ENCODE measurements at places on chromosomes 11 and 22.

DNA sequence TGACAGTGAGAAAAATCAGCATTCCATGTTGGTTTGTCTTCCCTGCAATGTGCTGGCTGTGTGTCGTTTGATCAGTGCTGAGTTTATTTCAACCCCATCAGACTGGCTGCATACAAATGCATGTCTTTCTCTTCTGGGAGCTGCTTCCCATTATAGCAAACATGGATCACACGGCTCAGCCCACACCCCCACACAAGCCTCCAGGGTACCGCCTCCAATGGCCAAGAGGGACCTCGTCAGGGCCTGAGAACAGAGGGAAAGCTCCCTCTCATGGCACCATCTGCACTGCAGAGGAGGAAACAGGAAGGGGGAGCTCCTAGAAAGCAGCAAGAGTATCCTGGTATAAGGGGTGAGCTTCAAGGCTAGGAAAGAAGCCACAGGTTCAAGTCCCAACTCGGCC is 214.2 kb downstream of the LARGE1 start:
- no peak for DNase-seq

GRCh38 chr11:103744496-103745153 is 291.8 kb upstream of the DDI1 start:
- DNase-seq, result no peak

DNA sequence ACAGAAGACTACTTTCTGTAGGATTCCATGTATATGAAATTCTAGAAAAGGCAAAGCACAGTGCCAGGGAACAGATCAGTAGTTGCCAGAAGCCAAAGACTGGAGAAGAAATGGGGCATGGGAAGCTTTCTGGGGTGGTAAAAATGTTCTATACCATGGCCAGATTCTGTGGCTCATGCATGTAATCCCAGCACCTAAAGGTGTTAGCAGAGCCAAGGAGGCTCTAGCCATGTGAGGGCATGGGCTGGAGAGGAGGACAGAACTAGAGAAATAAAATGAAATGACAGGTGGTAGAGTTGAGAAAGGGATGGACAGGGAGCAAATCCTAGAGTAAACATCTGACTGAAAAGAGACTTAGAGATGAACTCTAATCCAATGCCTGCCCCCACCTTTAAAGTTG is 26.9 kb upstream of the HMGXB4 start:
- no peak for DNase-seq

DNA sequence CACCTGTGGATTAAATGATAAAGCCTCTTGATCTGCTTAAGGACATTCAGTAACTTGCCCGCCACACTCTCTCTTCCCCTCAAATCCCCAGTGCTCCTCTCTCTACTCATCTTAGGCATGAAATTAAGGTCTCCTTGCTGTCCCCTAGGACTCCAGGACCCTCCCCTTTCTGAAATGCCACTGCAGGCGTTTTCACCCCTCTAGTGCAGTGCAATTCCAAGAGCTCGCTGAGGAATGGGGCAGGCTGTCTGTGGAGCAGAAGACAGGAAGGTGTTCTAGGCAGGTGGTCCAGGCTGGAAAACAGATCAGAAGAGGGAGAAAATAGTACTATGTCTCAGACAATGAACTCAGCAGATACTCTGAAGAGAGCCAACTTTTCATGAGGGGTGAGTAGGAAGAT is 55.8 kb upstream of the ARHGAP42 start:
- no peak for DNase-seq

GRCh38 chr11:108278546-108278945 is 55.7 kb downstream of the ATM start:
- no peak for DNase-seq
